ENCODE measurements at places on chromosomes 3 and 15.

DNA sequence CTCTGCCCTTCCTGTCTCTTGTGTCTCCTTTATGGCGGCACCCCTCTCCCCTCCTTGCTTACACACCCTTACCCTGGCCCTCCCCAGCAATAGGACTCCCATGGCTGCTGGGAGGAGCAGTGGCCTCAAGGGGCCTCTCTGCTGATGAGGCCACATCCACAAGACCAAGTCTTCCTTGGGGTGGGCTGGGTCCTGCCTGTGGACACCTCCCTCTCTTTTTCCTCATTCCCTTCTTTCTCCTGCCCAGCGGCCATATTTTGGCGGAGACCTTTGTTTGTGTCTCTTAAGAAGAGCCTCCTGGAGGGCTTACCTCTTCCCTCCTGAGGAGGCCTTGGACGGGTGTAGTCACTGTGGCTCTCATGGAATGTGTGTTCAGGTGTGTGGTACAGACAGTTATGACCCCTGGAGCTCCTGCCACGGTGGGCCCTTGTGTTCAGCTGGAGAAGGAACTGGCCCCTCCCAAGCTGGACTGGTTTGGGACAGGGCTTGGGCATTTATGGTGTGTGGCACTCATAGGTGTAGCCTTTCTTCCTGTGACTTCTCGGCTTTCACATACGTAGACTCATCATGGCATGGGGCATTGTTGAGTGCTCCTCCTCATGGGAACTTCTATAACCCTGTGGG is 56.6 kb upstream of the APEH start:
- DNase-seq, result no peak

- no peak for DNase-seq
These were observed 12.9 kb upstream of the APEH start for GRCh38 chr3:49661281-49661680.

DNA sequence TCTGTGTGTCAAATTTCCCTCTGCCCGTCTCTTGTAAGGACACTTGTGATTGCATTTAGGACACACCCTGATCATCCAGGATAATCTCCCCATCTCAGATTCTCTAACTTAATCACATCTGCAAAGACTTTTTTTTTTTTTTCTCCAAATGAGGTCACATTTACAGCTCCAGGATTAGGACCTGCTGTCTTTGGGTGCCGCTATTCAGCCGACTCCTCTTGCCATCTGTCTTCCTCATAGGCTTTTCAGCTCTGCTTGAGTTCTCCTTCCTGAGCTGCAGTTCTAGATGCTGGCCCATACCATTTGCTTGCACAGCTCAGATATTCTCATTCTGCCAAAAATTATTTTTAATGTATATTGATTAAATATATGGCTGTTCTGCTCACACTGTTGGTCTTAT is 94.3 kb upstream of the TLE3 start:
- DNase-seq, result no peak

DNA sequence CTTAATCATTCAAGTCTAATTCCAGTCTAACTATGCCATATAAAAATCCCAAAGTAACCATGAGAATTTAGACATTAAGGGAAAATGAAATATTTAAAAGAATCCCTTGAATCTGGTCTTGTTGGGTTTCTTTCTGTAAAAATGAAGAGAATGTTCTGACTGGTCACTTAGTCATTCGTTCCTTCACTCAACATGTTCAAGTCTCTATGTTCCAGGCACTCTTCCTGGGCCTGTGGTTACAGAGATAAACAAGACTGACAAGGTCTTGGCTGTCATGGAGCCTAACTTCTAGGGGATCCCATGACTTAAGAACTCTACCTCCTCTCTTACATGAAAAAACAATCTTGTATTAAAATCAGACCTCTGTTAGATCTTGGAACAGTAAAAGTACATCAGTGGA is 638.6 kb upstream of the TBL1XR1 start:
- DNase-seq, result peak; percentile 73

DNA sequence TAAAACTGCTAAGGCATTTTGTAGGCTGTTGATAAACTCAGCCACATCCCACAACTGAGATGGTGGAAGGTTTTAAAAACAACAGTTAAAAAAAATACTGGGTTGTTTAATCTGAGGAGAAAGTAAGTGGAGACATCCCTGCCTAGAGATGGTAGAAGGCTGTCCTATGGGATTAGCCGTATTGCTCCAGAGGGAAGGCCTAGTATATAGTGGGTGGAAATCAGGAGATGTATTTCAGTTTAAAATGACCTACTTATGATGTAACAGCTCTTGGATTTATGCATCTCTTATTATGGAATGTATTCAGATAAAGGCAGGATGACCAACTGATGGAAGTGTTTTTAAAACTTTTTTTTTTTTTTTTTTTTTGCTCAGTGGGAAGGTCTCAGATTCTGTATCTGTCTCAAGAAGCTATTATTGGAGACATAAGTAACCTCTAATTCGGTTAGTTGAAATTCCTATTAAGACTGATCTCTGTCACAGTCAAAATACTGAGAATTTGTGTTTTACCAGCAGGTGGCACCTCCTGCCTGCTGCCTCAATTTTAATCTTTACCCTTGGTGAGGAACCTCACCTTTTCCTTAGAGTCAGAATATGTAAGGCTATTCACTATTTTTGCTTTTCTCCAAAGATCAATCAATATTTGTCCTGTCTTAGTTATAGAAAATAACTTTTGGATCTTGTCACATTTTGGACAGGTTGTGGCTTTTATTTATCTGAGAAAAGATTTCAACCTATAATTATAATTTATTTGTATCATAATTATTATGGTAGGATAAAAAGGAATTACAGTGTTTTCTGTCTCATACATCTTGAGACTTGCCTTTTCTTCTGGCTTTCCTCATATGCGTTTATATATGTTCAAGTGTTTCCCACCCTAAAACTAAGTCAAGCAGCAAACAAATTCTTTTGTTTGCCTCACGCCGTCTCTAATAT is 63.0 kb downstream of the VPS8 start:
- peak; percentile 10 for DNase-seq

GRCh38 chr15:83372434-83372891 is 74.7 kb upstream of the SH3GL3 start:
- no peak for DNase-seq

- peak; percentile 42 for DNase-seq
These were observed 398.4 kb upstream of the KCNMB2 start for GRCh38 chr3:178137831-178138230.

DNA sequence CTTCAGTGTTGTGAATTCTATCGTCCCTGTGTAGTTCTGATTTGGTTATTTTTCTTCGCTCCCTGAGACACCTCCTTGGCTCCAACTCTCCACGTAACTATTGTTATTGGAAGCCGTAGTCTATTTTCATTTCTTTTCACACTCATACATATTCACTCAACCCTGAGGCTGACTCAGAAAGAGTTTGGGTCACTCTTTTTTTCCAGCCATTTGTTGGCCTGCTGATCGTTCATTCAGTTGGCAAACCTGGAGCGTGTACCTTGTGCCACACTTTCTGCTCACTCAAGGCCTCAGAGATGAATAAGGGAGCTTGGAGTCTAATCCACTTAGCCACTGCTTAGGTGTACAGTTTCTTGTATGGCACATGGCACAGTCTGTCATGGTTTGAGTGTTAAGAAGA is 22.4 kb downstream of the GYG1 start:
- DNase-seq, result no peak

DNA sequence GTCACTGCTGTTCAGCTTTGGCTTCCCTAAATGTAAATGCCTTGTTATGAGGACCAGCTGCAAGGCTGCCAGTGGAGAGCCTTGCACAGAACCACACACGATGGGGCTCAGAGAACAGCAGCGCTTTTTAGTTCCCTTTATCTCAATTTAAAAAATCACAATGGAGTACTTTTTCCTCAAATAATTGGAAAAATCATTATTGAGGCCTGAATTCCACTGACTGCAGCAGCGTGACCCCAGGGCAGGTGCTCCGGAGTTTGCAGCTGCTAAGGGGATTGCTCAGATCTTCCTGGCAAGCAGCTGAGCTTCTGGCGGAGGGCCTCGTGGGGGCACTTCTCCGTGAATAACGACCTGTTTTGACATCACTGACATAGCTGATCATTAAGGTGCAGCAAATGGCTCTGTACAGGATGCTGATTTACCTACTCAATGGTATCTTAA is 245.6 kb upstream of the TRIM42 start:
- no peak for DNase-seq

- no peak for DNase-seq
These were observed 29.1 kb downstream of the GRIP2 start for GRCh38 chr3:14510838-14511622.

- no peak for DNase-seq
These were observed 115.8 kb upstream of the ARHGEF3 start for GRCh38 chr3:56917361-56918110.

- peak; percentile 49 for DNase-seq
These were observed 46.7 kb downstream of the EMC4 start for GRCh38 chr15:34271493-34271892.

DNA sequence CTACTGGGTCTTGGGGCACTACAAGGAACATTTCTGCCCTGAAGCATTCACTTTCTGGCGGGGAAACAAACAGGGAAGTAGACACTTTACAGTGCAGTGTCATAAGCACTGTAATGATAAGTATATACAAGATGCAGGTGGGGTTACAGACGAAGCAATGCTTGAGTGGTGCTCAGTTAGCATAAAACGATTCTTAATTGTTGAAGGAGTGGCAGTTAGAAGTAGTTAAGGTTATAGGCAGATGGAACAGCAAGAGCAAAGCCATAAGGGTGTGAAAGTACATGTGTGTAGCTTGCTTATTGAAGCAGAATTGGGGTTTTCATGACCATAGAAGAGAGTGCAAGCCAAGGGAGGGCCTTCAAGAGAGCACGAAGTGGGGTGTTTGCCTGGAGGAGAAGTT is 46.2 kb downstream of the SLC25A26 start:
- no peak for DNase-seq

DNA sequence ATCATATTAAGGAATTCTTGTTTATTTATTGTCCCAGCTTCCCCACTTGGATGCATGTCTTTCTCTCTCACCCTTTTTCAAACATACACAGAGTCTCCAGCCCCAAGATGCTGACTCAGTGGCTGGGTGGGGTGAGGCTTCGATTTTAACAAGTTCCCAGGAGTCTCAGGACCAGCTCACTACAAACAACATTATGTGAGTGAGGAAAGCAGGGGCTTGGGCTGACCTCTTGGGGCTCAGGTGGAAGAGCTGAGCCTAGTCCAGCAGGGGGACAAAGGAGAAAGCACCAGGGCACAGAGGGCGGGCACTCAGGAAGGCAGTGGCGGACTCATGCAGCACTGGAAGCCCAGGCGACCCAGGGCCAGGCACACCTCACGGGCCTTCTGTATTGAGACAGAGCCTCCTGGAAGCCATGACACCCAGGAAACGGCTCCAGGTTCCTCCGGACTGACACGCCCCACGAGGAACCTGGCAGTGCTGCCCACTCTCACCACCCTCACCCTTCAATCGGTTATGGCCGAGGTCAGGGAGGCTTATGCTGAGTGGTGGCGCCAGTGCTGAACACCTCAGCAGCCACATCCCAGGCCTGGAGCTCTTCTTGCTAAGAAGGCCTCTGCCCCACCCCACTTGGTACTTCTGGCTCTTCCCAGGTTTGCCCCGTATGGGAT is 97.4 kb downstream of the LRIG1 start:
- DNase-seq, result no peak

GRCh38 chr15:72193836-72194396 is 3.7 kb downstream of the GRAMD2A start:
- DNase-seq, result no peak

DNA sequence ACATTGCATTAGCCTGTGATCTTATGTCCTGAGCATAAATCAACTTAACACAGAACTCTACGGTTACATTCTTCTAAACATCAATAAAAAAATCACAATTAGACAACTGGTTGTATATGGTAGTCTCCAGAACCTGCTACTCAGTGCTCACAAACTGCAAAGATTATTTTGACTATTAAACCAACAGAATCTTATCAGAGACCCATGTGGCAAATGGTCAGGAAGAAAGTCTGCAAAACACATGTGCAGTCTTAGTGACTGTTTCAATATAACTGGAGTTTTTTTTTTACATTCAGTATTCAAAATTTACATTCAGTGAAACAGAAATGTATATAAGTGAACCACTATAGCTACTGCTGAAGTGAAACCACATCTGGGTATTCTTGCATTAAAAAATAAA is 27.3 kb upstream of the PYGO1 start:
- no peak for DNase-seq

GRCh38 chr3:154901278-154901677 is 178.8 kb upstream of the MME start:
- DNase-seq, result no peak

GRCh38 chr15:99424978-99425656 is 140.7 kb upstream of the MEF2A start:
- DNase-seq, result peak; percentile 67

GRCh38 chr3:42473083-42473932 is 29.1 kb upstream of the VIPR1 start:
- no peak for DNase-seq

DNA sequence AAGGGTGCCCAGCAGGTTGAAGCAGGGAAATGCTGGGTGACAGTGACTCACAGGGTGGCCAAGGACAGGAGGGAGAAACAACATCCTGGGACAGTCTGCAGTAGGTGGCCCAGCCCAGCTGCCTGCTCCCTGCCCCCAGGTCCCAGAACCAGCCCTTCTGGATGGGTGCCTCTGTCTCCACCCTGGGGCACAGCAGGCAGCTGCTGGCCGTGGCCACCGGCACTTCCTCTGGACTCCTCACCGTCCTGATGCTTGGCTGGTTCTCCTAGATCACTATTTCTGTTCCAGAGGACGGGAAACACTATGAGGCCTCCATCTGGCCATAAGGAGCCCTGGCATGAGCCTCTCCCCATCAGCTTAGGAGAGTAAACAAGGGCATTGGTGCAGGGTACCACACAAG is 258.9 kb downstream of the XXYLT1 start:
- DNase-seq, result no peak

GRCh38 chr3:116951610-116952009 is 242.0 kb downstream of the TUSC7 start:
- no peak for DNase-seq

DNA sequence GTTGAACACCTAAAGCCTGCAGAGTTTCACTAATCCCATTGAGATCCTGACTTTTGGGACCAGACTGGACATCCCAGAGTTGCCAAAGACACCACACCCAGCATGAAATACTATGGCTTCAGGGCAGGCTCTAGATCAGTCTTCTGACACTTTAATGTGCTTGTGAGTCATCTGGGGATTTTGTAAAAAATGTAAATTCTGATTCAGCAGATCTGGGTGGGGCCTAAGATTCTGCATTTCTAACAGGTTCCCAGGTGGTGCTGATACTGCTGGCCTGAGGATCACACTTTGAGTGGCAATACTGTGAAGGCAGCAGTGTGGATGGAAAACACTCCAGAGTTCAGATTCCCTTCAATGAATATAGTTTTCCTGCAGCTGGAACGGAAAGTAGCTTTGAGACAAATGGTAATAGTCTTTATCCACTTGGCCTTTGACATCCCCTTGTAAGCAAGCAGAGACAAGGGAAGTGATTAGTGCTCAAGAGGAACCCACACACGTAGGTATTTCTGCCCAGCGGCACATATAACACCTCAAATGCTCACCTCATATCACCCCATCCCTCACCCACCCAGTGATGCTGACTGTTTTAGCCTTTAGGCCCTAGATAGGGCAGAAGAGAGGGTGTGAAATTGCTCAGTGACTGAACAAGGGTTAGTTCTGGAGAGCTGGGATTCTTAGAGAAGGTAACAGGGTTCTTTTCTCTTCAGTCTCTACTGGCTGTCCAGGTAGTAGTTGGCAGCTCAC is 51.5 kb upstream of the GSK3B start:
- DNase-seq, result peak; percentile 26

- DNase-seq, result no peak
These were observed 96.9 kb upstream of the TSC22D2 start for GRCh38 chr3:150311156-150311555.

- no peak for DNase-seq
These were observed 742 bp upstream of the SEMA7A start for GRCh38 chr15:74434263-74435136.

Measured in fibroblast of skin of left quadriceps (primary cell).